Heart right ventricle (tissue), 16 donors: ENCODE measurements at places on chromosomes 6 and 20. TPM values are rescaled to one million over a fixed set of nuclear protein-coding genes. Genes with fewer than 3 reads are reported as not detected.

DNA sequence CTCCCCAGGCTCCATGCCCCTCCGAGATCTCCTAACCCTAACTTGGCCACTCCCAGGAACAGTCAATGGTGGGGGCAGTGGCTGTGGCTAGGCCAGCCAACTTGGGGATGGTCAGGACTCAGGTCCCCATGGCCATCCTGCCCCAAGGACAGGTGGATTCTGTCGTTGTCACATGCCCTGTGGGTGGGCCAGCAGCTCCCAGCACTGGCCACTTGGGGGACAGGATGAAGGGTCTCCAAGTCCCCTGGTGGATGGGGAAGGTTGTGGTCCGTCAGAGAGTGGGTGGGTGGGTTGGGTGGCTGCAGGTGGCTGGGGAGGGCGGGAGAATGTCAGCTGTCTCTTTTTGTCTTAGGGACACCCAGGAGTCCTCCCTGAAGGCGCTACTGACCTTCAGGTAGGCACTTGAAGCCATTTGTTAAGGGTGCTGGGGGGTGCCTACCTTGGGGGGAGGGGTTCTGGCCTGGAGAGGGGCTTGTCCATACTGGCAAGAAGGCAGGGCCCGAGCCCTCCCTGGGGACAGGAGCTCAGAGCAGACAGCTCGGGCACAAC is 5.5 kb downstream of the COL9A3 start:
- H3K27ac ChIP-seq, result no peak overlapping the region
- H3K27me3 ChIP-seq, result peaks cover 9% of the 10 kb centered on the region
- no peak for DNase-seq
- H3K4me3 ChIP-seq, result no peak overlapping the region
- peaks cover 26% of the 10 kb centered on the region for H3K4me1 ChIP-seq

Gene CTAGE9
- not detected for total RNA-seq

Gene LY6G5C
- 2.2 TPM for total RNA-seq

Gene SNAI1
- 3.5 TPM for total RNA-seq

Gene NRSN1
- not detected for total RNA-seq

Gene SCGN
- total RNA-seq, result 1.5 TPM

GRCh38 chr20:13302647-13303450 is 81.8 kb downstream of the ISM1 start:
- H3K27me3 ChIP-seq, result no peaks in the 10 kb centered on the region
- no peak for DNase-seq
- H3K4me3 ChIP-seq, result no peak overlapping the region
- no peaks in the 10 kb centered on the region for H3K36me3 ChIP-seq

GRCh38 chr6:170344631-170345576 is 38.3 kb downstream of the FAM120B start:
- H3K27ac ChIP-seq, result no peak overlapping the region
- H3K36me3 ChIP-seq, result peaks cover 61% of the 10 kb centered on the region
- no peak for DNase-seq
- H3K27me3 ChIP-seq, result no peaks in the 10 kb centered on the region
- no peak overlapping the region for H3K4me3 ChIP-seq

Gene KCNB1
- 0.64 TPM for total RNA-seq

- H3K4me3 ChIP-seq, result no peak overlapping the region
- peaks cover 7% of the 10 kb centered on the region for H3K4me1 ChIP-seq
- no peaks in the 10 kb centered on the region for H3K36me3 ChIP-seq
- no peak overlapping the region for H3K27ac ChIP-seq
- no peak for DNase-seq
- no peaks in the 10 kb centered on the region for H3K27me3 ChIP-seq
These were observed 152.6 kb upstream of the SMLR1 start for GRCh38 chr6:130674604-130675003.

Gene NSFL1C
- total RNA-seq, result 75.6 TPM

Gene GRM1
- 8.3 TPM for total RNA-seq

DNA sequence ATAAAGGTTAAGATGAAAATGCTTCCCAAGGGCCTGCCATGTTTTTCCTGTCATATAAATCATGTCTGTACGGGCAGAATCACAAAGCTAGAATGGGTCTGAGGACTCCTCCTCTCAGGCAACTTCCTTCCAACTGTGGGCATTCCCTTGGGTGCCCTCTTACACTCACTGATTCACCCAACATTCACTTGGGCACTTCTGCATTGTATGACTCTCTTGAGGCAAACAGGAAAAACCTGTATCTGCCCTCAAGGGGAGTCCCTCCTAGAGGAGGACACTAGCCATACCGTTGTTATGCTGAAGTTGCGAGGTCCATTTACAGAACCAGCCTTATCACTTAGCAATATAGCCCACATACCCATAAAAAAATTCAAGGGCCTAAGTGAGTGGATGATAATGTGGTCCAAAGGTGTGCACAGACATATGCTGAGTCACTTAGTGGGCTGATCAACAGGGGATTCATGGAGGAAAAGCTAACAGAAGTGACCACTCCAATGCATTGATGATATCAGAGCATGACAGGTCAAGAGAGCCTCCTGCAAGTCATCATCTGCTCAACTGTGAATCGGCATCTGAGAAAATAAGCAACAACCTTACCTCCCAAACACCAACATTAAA is 131.1 kb downstream of the ATXN1 start:
- H3K4me1 ChIP-seq, result peaks cover 4% of the 10 kb centered on the region
- no peaks in the 10 kb centered on the region for H3K27me3 ChIP-seq

DNA sequence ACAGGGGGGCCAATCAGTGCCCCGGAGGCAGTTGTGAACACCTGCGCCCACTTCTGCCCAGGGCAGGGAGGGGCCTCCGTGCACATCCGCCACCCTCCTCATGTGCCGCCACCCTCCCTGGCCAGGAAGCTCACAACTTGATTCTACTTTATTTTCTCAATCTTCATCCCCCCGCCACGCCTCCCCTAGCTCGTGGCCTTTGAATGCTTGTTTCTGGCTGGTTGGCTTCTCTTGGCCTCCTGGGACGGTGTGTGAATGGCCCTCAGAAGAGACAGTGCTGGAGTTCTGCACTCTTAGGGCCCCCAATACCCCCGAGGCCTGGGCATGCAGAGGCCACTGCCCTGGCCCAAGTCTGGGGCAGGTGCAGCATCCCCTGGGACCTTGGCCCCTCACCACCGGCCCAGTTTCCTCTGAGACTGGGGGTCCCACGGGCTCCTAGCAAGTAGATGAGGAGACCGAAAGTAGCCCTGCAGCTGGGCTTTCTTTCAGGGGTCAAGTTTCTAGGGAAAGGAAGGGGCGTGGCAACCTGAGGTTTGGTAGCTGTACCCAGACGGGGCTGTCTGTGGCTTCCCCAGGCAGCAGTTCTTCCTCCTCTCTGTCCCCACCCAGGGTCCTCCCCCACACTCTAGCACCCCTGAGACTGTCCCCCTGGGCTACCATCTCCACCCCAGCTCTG is 1.3 kb downstream of the RGS19 start:
- peaks cover 29% of the 10 kb centered on the region for H3K4me1 ChIP-seq
- H3K27ac ChIP-seq, result no peak overlapping the region
- no peaks in the 10 kb centered on the region for H3K27me3 ChIP-seq
- no peak for DNase-seq

Gene GHRH
- total RNA-seq, result not detected

DNA sequence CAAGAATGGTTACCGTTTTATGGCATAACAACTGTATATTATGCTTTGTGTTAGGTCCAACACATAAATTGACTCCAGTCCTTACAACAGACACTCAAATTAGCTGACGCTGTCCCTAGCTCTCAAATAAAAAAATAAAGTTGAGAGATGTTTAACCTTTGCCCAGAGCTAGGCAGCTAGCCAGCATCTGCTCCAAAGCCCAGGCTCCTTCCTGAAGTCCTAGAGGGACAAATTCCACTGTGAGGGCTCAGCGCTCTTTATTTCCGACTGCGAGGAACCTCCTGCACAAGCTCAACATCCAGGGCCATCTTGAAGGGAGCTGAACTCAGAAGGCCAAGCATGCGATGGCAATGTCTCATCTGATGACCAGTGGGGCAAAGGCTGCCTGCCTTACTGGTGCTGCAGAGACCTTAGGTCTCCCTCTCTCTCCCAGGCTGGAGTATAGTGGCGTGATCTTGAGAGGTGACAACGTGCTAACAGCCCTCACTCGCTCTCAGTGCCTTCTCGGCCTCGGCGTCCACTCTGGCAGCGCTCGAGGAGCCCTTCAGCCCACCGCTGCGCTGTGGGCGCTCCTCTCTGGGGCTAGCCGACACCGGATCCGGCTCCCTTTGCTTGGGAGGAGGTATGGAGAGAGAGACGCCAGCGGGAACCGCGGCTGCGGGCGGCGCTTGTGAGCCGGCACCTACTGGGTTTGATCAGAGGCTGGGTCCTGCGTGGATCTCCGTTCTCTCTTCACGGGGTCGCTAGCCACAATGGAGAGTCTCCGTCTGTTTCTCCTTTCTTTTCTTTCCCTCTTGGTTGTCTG is 24.7 kb upstream of the GFOD1 start:
- H3K27me3 ChIP-seq, result no peaks in the 10 kb centered on the region
- H3K36me3 ChIP-seq, result no peaks in the 10 kb centered on the region
- peaks cover 20% of the 10 kb centered on the region for H3K4me1 ChIP-seq
- peak overlapping the region; percentile 1 for H3K27ac ChIP-seq

DNA sequence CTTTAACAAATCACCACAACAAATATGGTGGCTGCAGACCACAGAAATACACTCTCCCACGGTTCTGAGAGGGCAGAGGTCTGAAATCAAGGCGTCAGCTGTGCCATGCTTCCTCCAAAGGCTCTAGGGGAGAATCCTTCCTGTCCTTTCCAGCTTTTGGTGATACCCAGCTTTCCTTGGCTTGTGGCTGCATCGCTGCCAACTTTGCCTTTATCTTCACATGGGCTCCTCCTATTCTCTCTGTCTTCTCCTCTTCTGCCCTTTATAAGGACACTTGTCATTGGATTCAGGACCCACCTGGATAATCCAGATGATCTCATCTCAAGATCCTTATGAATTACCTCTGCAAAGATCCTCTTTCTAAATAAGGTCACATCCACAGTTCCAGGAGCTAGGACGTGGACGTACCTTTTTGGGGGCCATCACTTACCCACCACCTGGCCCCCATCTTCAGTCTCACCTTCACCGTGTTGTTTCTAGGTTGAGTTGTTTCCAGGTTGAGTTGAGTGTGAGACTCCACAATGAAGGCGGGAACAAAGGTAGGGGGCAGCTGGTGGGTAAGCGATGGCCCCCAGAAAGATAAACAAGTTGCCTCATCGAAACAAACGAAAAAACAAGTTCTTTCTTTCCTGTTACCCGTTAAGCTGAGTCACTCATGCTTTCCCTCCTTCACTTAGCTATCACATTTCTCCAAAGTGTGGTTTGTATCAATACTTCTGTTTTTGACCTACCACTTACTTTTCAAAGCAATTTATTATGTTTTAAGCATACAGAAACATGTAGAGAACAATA is 68.9 kb upstream of the SLC22A16 start:
- H3K27ac ChIP-seq, result no peak overlapping the region
- H3K4me1 ChIP-seq, result peaks cover 35% of the 10 kb centered on the region
- no peak overlapping the region for H3K4me3 ChIP-seq
- H3K36me3 ChIP-seq, result no peaks in the 10 kb centered on the region
- H3K27me3 ChIP-seq, result no peaks in the 10 kb centered on the region

Gene PDYN
- not detected for total RNA-seq

Gene STX16
- 33.9 TPM for total RNA-seq

- no peak overlapping the region for H3K4me3 ChIP-seq
- no peaks in the 10 kb centered on the region for H3K36me3 ChIP-seq
These were observed 28.0 kb upstream of the PHACTR3 start for GRCh38 chr20:59576216-59576953.

- no peak overlapping the region for H3K4me3 ChIP-seq
- H3K4me1 ChIP-seq, result no peaks in the 10 kb centered on the region
- H3K27me3 ChIP-seq, result no peaks in the 10 kb centered on the region
- H3K27ac ChIP-seq, result no peak overlapping the region
- DNase-seq, result no peak
These were observed 17.7 kb upstream of the MCM9 start for GRCh38 chr6:118952683-118953082.

DNA sequence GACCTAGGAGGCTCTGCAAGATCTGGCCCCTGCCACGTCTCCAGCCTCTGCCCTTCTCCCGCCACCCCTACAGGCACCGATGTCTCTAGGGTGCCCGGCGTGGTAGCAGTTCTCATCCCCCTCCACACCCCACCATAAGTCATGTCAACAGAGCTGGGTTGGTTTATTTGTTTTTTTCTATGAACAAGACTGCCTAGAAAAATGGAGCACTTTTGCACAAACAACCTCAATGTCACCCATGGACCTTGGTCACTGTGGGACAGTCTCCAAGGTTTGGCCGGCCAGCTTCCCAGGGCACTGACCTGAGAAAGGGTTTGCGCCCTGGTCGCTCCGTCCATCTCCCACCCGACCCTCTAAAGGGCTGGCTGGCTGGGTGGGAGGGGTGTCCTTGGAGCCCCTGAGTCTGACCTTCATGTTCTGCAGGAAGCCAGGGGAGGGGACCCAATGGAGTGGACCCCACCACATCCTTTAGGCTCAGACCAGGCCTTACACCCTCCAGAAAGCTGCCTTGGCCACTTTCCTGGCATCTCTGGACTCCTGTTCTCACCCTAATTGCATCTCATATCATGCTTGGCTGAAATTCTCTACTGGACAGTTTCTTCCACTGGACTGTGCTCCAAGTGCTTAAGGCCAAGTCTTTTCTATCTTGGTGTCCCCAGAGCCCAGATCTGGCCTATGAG is 104.8 kb upstream of the PTPN1 start:
- H3K27me3 ChIP-seq, result no peaks in the 10 kb centered on the region
- no peaks in the 10 kb centered on the region for H3K36me3 ChIP-seq

- no peaks in the 10 kb centered on the region for H3K4me1 ChIP-seq
- no peak overlapping the region for H3K27ac ChIP-seq
- no peak overlapping the region for H3K4me3 ChIP-seq
- peaks cover 65% of the 10 kb centered on the region for H3K27me3 ChIP-seq
- DNase-seq, result no peak
These were observed 81.7 kb downstream of the DNAH8 start for GRCh38 chr6:38796850-38797249.

Gene PROKR2
- not detected for total RNA-seq

DNA sequence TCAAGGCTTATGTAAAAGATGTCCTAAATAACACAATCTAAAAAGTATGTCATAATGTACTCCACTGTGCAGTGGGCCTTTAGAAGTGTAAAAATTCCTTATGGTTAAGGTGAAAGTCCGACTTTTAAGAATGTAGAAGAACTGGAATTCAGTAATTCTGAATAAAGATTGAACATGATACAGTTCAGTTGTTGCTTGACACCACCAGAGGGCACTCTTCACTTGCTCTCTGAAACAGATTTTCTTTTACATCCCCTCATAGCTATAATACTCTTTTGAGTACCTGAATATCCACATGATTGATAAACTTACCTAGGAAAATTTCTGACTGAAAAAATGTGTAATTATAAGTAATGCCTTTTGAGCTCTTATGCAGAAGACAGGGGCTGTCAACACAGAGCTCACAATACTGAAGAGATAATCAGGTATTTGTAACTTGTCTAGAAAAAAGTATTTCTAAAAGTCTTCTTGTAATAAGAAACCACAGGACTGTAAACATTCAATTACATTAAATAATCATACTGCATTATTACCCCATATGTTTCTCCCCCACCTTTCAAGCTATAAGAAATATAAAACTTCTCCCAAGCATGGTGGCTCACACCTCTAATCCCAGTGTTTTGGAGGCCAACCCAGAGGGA is 92.1 kb downstream of the POPDC3 start:
- H3K36me3 ChIP-seq, result no peaks in the 10 kb centered on the region
- H3K27me3 ChIP-seq, result no peaks in the 10 kb centered on the region
- no peaks in the 10 kb centered on the region for H3K4me1 ChIP-seq

GRCh38 chr20:7520361-7520760 is 419.9 kb downstream of the HAO1 start:
- DNase-seq, result no peak
- H3K4me1 ChIP-seq, result no peaks in the 10 kb centered on the region
- no peak overlapping the region for H3K27ac ChIP-seq
- H3K36me3 ChIP-seq, result no peaks in the 10 kb centered on the region
- no peaks in the 10 kb centered on the region for H3K27me3 ChIP-seq
